Stimulated activated CD8-positive, alpha-beta memory T cell treated with anti-CD3 and anti-CD28 coated beads, Interleukin-15, amount 100 ng/mL, for 48 hours (primary cell): ENCODE measurements at places on chromosomes 4 and X.

DNA sequence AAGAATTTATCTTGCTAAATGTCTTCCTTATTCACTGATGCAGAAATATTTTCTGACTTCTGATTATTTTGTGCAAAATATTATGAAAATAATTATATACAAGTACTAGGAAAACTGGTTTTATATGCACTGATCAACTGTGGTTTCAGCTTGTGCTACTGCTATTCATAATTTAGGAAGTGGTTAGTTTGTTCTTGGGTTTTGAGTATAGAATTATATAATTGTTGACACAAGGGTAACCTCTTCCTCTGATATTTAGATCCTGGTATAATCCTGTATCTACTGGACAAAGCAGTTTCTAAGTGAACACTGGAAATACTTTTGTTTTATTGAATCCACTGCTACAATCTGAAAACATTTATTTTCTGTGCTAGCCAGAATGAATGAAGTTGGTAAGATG lies 182.8 kb downstream of the PDGFC start:
- no peak for DNase-seq

- no peak for DNase-seq
Measured at GRCh38 chrX:73903941-73904340, 340.9 kb downstream of the CHIC1 start.

- no peak for DNase-seq
Measured at GRCh38 chr4:176189891-176190795, 5.2 kb downstream of the SPATA4 start.

- no peak for DNase-seq
Measured at GRCh38 chrX:153793291-153793690, 884 bp downstream of the IDH3G start.

- DNase-seq = no peak
Measured at GRCh38 chrX:141904262-141904661, 568 bp downstream of the MAGEC1 start.

- no peak for DNase-seq
Measured at GRCh38 chr4:142595222-142595871, 250.8 kb downstream of the INPP4B start.
